ENCODE measurements at places on chromosomes 7 and 10.

DNA sequence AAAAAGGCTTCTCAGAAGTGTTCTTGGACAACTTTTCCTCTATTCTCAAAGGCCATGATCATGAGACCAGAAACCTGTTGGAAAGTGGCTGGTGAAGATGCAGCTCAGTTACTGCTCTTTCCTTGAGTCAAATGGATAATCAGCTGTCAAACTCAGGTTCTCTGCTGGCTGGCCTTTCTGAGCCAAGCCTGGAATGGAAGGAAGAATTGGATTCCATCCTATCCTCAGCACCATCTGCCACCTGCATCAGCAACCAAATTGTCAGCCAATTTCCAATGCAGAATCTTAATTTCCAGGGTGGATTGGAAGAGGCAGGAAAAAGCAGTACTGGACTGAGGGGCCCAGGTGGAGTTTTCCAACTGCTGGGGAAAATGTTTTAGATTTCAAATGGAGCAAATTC, 631.7 kb downstream of the KCNMA1 start:
- DNase-seq, result no peak

- no peak for DNase-seq
These were observed 111.0 kb downstream of the EGFR start for GRCh38 chr7:55129541-55130394.

- no peak for DNase-seq
These were observed 19.4 kb upstream of the ATRNL1 start for GRCh38 chr10:115073796-115074195.

GRCh38 chr10:114374053-114374791, 30.1 kb downstream of the AFAP1L2 start:
- no peak for DNase-seq

- DNase-seq, result no peak
These were observed 7.2 kb upstream of the MBL2 start for GRCh38 chr10:52779541-52780390.

GRCh38 chr7:108127461-108127860, 2.7 kb downstream of the LAMB4 start:
- no peak for DNase-seq

DNA sequence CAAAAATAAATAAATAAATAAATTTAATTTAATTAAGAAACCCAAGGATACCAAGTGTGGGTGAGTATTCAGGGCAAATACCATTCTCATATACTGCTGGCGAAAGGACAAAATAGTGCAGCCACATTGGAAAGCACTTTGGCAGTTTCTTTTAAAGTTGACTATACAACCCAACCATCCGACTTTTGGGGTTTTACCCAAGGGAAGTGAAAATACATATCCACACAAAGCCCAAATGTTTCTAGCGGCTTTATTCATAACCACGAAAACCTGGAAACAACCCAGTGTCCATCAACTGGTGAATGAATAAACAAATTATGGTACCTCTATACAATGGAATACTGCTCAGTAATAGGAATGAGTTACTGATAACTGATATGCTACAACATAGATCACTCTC, 36.2 kb upstream of the OGDHL start:
- DNase-seq, result no peak

DNA sequence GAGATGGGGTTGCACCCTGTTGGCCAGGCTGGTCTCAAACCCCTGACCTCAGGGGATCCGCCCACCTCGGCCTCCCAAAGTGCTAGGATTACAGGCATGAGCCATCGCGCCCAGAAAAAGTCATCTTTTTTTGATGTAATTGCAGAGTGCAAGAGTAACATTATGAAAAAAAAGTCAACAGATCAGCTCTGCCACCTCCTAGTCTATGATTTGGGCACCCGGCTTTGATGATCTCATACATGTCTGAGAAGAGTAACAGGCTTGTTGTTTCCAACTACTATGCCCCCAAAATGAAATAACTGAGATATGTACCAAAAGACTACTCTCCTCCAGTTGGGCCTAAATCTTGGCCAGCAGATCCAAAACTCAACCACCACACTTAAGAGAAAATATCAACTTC, 40.8 kb downstream of the VOPP1 start:
- no peak for DNase-seq

DNA sequence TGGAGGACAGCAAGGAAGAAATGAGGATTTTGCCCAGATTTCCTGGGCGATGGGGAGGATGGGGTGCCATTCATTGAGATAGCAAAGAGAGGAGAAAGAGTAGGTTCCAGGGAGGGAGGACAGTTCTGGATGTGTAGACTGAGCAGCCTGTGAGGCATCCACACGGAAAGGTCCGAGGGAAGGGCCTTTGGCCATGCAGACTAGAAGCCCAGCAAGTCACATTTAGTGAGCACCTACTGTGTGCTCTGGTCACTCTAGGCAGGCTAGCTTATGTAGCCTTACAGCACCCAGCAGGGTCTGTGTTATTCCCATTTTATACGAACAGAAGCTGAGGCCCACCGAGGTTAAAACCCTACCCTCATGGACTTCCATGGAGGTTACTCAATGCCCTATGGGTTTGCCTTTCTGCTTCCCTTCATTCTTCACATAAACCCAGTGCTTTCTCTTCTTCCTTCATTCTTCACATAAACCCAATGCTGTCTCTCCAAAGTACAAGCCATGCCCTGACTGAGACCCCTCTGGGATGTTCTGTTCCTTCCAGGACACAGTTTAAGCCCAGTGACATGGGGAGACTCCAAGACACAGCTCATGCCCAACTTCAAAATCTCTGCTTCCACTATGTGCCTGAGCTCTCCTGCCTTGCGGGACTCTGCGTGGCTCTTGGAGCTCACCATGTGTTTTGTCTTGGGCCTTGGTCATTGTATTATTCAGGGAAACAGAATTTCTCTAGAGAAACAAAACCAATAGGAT, 13.7 kb downstream of the IL2RA start:
- DNase-seq, result no peak

DNA sequence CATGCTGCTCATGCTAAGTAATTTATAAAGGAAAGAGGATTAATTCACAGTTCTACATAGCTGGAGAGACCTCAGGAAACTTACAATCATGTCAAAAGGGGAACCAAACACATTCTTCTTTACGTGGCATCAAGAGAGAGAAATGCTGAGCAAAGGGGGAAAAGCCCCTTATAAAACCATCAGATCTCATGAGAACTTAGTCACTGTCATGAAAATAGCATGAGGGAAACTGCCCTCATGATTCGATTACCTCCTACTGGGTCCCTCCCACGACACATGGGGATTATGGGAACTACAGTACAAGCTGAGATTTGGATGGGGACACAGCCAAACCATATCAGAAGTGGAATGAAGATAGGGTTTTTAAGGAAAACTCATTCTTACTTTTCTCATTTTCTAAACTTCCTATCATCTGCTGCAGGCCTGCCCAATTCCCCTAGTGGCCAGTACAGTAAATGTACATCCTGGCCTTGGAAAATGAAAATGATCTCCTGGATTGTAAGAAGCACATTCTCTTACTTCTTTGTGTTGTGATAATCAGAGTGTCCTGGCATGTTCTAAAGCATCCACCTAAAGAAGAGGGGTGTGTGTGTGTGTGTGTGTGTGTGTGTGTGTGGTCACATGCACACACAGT, 421.5 kb downstream of the LRMDA start:
- DNase-seq, result no peak

GRCh38 chr7:157818701-157819454, 482.1 kb downstream of the DNAJB6 start:
- DNase-seq, result no peak

GRCh38 chr7:28649811-28650210, 237.5 kb downstream of the CREB5 start:
- DNase-seq, result no peak

DNA sequence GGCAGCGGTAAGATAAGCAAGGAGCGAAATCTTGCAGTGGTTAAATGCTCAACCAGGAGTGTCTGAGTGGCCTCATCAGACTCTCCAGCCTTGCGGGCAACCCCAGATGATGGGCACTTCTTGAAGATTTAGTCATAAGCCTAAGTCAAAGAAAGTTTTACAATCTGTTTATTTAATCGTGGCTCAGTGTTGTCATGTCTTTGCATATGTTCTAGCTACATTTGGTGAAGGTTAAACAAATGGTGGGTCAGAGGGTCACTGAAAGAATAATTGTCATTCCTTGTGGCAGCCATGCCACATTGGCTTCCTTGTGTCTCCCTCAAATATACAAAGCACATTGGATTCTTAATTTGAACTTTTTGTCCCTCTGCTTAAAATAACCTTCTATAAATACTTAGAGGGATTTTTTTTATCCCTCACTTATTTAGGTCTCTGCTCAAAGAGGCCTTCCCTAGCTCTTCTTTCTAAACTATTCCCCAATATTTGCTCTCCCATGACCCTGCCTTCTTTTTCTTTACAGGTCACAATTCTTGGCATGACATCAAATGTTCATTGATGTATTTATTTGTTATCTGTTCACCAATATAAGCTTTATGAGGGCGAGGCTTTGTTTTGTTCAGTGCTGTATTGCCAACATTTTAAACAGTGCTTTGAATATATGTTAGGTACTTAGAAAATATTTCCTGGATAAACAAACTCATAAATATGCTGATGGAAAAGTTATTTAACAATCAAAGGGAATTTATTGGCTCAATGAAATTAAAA, 68.7 kb downstream of the NEUROD6 start:
- DNase-seq, result no peak

DNA sequence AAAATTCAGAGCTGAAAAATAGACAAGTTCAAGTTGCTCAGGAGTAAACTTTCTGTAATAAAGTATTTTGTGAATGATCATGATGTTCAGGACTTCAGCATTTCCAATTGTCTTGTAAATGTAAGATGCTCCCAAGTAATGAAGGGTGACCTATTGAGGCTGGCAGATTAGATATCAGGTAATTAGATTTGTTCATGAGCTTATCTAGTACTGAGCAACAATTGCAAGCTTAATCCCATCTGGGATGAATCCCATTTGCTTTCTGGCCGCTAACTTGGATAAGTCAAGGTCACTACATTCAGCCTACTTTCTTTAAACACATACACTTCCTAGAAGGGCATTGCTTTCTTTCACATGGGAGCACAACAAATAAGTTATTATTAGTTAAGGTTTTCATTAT, 82.4 kb upstream of the ITGB1 start:
- no peak for DNase-seq

- no peak for DNase-seq
These were observed 885.6 kb upstream of the ZNF722 start for GRCh38 chr7:63112764-63113712.

GRCh38 chr7:116328161-116328560, 117.8 kb downstream of the TES start:
- DNase-seq, result no peak

DNA sequence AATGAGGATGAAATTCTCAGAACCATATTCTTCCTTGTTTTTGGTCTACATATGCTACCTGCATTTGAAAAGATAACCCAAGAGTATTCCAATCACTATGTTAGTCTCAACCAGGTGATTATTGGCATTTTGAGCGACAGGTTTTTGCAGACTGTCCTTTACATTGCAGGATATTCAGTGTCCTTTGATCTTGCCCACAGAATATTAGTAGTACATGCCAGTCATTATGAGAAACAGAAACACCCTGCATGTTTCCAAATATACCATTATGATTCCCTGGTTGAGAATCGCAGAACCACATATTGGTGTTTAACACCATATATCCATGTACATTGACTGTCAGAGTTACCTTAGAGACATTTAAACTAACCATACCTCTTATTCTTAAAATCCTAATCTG, 30.6 kb downstream of the TMEM243 start:
- no peak for DNase-seq

DNA sequence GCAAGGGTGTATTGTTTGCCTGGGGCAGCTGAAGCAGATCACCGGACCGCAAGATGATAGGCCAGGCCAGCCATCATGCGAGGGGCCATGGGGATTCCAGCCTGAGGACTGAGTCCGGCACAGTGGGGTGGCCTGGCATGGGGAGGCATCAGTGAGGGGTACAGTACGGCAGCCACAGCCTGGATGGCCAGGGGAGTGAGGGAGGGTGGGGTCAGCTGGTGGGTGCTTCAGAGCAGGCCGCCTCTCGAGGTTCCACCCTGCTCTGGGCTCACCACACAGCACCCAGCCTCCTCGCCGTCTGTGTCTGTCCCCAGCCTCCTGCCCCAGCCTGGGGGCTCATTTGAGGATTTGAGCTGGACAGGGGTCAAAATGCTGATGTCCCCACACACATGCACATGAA, 508.5 kb upstream of the FOXK1 start:
- no peak for DNase-seq

- no peak for DNase-seq
These were observed 52.4 kb upstream of the ITGB1 start for GRCh38 chr10:33010132-33011037.

DNA sequence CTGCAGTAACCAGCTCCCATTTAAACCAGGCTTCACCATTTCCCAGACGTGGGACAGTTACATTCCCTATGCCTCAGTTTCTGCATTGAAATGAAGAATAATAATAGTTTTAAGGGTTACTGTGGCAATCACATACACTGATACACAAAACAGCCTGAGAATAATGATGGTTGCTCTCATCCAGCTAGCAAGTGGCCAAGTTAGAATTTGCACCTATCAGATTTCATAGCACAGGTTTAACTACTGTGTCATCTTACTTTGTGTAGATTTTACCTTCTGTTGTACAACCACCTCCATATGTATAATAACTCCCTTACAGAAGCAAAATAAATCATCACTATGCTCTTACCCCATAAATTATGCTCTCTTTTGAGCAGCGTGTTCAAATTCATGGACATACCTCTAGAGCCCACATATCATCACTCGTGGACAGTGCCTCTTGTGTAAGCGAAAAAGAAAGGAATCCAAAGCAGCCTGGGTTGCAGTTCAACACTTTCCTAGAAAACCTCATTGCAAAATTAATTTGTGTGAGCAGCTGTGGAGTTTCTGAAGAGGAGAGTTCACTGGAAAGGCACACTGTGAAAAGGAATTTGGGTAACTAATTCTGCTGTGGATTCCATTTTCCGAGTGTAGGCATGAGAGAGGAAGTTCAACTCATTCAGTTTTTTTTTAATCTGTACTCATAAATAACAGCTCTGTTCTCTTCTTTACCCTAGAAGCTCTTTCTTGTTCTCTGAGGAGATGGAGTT, 492.5 kb downstream of the ARL4A start:
- no peak for DNase-seq

DNA sequence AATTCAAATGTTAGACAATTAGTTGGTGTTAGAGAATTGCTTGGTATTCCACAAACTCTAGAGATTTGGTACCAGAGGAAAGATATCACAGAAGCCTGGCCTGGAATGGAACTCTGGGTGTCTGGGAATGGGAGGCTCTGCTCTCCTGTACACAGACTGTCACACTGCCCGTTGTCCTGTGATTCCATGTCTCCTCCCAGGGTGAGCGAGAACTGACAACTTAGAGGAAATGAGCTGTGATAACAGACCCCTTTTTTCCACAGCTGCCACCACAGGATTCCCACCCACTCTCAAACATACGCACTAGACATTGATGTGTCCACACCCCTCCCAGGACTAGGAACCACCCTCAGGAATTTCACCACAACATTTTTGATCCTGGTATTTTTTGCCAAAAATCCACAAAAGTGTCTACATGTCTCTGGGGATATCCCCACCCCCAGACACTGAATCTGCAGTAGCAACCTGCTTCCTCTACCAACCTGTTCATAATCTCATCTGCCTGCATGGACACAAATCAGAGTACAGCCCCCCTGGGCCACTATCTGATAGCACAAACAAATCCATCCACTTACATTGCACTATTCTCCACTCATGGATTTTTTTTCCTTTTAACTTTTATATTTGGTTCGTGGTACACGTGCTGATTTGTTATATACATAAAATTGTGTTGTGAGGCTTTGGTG, 4.7 kb downstream of the ZNF273 start:
- DNase-seq, result no peak

- no peak for DNase-seq
These were observed 27.9 kb downstream of the GTF2IRD1 start for GRCh38 chr7:74481458-74482196.

Measured in T follicular helper cell (primary cell).